ENCODE measurements at places on chromosomes 2 and 18.
A peak's percentile ranks its signal among the peaks of the same experiment; 100 is the strongest.

DNA sequence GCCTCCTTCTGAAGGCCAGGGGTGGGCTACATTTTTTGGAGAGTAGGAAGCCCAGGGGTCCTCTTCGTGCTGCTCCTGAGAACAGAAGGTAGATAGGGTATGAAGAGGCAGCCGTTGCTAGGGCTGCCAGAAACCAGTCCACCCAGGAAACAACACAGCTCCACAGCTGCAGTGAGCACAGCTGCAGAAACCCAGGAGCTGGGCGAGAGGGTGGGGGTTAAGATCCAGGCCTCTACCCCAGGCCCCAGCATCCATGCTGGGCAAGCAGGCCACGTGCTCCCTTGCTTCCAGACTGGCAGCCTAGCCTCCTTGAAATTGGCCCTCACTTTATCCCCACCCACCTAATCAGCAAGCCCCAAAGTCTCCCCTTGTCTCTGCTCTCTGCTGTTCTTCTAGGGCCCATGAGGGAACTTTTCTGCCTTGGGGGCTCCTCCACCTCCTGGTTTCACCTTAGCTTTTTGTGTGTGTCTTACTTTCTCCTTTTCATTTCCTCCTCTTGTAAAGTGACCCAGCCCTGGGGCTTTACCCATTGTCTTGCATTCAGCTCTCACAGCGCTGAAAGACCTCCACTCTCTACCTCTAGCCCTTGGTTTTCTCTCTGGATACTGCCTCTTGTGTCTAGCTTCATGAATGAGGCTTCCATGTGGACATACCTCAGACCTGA, 30.7 kb downstream of the STON1 start:
- DNase-seq: peak; percentile 15

DNA sequence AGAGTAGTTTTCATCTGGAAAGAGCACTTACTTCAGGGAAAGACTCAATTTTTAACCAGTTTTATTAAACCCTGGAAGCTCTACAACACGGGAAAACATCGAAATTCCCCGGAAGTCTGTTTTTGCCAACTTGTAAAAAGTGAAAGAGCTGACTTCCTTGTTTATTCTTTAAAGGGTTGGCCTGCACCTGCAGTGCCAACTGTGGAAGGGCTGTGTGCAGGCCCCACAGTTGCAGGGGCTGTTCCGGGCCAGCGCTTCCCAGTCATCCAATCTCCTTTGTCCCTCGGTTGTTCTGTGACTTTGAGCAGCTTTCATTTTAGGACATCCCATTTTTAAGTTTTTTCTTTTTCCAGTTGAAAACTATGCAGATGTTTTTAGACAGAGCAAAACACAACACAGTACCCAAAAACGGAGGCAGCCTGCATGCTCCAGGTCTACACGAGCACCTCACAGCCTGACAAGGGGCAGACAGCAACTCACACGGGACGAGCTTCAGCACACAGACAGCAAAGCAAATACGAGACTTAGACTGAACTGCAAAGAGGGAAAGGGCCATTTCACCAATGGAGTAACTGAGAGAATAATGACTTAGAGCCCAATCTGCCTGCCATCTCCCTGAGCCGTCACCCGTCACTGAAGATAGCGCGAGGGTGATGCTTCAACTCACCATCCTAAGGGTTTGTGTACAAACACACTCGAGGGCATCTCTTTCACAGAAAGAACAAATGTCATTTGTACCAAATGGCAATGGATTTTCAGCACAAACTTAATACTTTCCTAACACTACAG, 70.6 kb downstream of the EMILIN2 start:
- DNase-seq: no peak

- DNase-seq: no peak
Measured at GRCh38 chr2:115248066-115248465, 805.6 kb downstream of the DPP10 start.

DNA sequence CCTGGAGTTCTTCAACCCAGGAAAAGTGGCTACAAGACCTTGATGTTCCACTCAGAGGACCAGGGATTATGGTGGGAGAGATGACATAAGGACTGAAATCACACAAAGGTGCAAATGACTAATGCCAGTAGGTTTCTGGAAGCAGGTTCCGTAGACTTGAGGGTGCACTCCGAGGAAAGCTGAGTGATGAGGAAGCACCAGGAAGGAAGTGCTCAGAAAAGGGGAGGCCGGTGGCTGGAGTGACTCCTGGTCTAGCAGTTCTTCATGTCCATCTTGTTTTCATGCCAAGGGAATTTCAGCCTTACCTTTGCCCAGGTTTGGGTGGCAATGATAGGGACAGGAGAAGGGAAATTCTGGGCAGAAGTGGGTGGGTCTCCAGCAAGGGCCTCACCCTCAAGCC, 74.5 kb downstream of the TMEM17 start:
- DNase-seq: no peak

DNA sequence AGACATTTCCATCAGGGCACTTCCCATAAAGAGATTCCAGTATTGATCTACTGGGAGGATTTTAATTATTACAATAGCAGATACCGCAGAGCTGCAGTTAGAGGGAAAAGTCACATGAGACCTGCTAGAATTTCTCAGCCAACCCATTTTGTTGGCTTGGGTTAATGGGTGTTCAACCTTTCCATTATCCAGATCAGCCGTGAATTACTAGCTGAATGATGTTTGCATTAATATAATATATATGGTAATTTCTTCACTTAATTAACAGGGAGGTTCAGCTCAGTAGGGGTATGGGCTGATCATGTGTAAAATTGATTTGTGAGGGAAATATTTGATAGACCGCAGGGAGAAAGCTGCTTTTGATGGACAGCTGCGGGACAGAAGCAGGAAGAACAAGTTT, 56.4 kb upstream of the OTX1 start:
- DNase-seq: no peak

DNA sequence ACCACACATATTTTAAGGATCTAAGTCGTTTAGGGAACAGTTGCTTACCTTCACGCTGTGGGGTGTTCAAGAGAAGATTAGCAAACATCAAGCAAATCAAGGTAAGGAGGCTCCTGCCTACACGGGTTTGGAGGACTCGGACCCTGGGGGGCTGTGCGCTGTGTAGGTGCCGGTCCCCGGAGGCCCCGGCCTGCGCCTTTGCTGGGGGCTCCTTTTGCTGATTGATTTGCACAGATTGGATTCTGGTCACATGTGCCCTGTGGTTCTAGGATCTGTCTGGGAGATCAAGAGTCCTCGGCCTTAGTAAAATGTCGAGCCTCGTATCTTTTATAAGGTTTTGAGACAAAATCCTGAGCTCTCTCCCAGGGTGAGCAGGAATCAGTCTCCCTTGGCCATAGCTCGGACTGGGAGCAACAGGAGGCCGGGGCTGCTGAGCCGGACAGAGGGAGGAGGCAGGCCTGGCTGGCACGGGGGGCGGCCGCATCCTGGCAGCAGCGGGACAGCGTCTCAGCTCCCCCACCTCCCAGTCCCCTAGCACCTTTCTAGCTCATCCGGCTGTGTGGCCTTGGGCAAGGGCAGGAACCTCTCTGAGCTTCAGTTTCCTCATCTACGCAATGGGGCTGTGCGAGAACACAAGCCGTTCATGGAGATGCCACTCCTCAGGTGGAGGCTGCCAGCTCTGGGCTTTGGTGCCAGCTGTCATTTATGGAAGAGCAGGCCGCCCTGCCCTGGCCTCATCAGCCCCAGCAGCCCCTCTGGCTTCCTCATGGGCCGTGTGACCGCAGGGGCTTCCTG, 147.2 kb downstream of the MBP start:
- no peak for DNase-seq

DNA sequence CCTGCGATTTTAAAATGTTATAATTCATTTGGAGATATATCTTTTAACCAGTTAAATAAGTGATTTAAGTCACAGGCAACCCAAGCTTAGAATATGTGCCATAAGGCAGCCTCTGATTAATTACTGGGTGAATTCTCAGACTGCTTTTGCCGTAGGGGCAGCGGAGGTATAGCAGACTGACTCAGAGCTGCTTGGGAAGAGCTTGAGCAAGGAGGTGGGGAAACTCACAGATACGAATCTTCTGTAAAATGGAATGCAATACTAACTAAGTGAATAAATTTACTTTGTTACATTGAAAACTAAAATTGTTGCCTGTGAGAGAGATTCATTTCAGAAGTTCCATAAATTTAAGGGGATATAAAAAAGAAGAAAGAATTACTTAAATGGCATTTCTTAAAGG, 115.4 kb downstream of the KYNU start:
- DNase-seq: no peak

- DNase-seq: no peak
Measured at GRCh38 chr2:18412980-18413675, 147.3 kb downstream of the RDH14 start.

- no peak for DNase-seq
Measured at GRCh38 chr2:3451926-3452671, 67.2 kb downstream of the ADI1 start.

GRCh38 chr2:138071720-138072719, 107.7 kb downstream of the HNMT start:
- DNase-seq: no peak

- DNase-seq: no peak
Measured at GRCh38 chr2:235265348-235265965, 228.4 kb upstream of the AGAP1 start.

DNA sequence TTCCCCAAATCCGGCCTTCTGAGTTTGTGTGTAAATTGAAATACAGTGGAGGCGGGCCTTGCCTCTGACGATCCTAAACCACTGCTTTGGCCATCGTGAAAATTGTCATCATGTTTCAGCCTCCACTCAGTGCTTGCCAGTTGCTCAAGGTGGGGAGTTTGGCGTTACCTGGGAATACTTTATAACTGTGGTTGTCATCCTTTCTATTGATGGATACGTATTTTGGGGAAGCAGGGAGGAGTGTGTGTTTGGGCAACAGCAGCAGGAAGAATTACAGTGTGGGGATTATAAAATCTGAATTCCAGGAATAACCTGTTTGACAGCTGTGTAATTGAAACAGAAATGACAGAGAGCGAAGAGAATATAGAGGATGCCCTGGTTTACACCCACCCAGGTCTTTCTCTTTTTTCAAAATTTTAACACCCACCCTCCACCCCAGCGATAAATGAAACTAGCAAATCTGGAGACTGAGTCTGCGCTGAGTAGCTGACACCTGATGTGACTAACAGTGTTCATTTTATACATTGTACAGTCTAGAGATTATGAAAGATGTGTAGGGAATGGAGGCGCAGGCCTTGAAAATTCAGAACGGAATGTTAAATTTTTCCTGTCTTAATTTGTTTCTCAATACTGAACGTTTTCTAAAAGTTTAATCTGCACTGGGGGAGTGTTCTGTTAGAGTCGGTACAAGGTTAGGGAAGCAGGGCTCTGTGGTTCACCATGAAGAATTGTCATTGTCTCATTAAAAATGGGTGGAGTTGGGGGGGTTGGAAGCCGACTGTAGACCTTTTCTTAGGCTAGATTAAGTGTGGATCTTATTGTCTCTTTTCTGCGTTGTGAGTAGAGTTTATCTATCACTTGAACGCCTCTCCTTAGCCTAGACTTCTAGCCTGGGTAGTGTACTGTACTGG, 1.6 kb downstream of the MAP4K4 start:
- no peak for DNase-seq

DNA sequence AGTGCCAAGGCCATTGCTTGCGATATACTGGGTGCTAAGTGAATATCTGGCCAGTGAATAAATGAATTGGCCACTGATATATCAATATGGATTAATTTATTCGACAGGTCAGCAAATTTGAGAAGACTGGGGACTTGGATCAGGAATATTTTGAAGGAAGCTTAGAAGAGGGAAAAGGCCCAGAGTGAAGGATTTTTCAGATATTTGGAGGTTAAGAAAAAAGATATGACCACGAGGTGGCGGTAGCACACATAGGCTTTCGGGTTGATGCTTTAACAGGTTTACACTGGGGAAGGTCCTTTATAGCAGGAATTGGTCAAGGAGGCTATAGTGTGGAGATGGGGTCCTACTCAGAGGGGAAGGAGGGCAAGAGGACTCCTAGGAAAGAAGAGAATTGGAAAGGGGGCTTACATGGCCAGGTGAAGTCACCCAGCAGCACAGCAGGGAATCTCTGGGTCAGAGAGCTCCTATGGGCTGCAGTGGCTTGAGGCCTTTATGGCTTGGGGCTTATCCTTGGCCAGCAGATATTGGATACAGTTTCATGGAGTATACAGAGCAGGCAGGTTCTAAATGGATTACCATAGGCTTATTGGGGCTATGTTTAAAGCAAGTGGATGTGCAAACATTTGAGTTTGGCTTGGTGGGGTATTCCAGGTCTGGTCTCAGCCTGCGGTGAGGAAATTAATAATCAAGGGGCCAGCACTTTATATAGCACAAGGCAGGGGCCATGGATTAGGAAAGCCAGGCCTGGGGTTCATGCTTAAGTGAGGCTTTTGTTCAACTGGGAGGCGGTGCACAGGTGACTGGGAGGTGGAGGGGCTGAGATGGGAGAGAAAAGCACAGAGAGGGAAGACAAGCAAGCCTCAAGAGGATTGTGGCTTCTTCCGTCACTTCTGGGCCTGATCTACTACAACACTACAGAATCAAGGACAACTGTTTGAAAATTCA, 9.7 kb downstream of the IL1RN start:
- DNase-seq: peak; percentile 17

- no peak for DNase-seq
Measured at GRCh38 chr2:156445296-156446220, 9.4 kb downstream of the GPD2 start.

DNA sequence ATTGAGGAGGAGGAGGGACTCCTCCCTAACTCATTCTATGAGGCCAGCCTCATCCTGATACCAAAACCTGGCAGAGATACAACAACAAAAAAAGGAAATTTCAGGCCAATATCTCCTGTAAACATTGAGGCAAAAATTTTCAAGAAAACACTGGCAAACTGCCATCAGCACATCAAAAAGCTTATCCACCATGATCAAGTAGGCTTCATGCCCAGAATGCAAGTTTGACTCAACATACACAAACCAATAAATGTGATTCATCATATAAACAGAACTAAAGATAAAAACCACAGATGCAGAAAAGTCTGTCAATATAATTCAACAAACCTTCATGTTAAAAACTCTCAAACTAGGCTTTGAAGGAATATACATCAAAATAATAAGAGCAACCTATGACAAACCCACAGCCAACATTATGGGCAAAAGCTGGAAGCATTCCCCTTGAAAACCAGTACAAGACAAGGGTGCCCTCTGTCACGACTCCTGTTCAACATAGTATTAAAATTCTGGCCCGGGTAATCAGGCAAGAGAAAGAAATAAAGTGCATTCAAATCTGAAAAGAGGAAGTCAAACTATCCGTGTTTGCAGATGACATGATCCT, 1014.3 kb downstream of the CBLN2 start:
- DNase-seq: no peak

DNA sequence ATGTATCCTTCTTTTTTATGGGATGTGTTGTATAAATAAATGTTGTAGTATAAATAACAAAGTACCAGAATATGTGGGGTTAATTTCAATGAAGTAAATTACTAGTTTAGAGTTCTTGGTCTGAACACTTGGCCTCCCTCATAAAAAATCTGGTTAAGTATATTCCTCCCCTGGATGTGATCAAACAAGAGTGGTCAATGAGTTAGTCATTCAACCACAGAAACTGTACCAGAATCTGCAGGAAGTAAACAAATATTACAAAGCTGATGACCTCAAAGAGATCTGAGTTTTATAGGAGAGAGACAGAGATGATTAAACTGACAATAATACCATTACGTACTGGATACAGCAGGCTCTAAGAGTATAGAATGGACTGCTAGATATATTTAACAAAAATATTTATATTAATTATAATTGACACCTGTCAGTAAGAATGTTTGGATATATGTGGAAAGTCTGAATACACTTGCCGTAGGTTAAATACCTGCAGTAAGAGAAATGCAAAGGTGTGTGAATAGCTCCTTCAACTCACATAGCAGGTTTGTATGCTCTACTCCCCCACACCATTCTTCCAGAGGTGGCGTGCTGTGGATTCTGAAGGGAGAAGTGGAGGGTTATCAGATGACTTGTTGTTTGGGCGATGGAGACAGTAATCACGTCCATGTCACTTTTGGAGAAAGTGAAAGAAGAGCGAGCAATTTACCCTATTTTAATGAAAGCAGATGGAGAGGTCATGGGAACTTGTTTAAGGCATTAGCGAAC, 108.3 kb upstream of the LRATD1 start:
- no peak for DNase-seq
